ENCODE measurements at places on chromosomes 1 and 21. TPM values are rescaled to one million over a fixed set of nuclear protein-coding genes. Genes with fewer than 3 reads are reported as not detected.

SEMA4A gene
- 0.75 TPM for total RNA-seq

MEX3A gene
- 0.41 TPM for total RNA-seq

NKAIN1 gene
- 0.14 TPM for total RNA-seq

ANKRD65 gene
- 1.0 TPM for total RNA-seq

FCGR1A gene
- total RNA-seq: 2.3 TPM

CD101 gene
- total RNA-seq: 0.86 TPM

ADAM30 gene
- total RNA-seq: not detected

NTNG1 gene
- not detected for total RNA-seq

SYCP1 gene
- total RNA-seq: not detected

DNA sequence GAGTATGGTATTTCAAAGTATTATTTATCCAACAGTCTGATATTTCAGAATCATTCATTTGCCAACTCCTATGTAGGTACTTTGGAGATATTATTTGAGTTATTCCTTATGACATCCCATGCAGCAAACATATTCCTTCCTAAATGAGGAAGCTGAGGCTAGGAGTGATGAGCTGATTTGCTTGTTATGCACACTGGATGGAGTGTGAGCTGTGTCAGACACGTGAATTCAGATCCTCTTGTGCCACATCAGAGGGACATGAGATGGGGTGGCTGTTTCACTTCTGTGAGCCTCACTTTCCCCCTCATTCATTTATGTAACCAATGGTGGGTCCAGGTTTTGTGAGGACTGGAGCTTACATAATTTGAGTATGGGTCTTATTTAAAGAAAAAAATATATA, 215.9 kb downstream of the DISC1 start:
- no peak for DNase-seq

GRCh38 chr21:25639551-25640201, 618 bp downstream of the JAM2 start:
- peak; percentile 63 for DNase-seq

- no peak for DNase-seq
These were observed 30.7 kb downstream of the RPAP2 start for GRCh38 chr1:92329347-92330129.

DNA sequence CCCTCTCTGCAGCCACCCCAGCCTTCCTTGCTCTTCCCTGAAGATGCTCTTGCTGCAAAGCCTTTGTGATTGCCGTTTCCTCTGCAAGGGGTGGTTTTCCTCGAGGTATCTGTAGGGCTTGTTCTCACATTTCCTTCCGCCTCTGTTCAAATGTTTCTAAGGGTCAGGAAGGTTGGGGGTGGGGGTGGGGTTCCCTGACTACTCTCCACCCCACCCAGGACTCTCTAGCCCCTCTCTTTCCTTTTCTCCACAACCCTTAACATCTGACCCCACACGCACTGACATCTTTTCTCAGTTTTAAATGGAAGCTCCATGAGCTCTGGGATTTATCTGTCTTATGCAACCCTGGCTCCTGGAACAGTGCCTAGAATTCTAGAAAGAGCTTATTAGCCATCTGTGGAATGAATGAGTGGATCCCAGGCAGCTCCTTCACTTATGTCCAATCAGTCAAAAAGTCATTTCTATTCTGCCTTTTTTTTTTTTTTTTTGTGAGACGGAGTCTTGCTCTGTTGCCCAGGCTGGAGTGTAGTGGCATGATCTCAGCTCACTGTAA, 27.3 kb upstream of the ZNF362 start:
- DNase-seq: peak; percentile 57

- DNase-seq: no peak
These were observed 24.9 kb upstream of the MAP1LC3C start for GRCh38 chr1:242023805-242024204.

DNA sequence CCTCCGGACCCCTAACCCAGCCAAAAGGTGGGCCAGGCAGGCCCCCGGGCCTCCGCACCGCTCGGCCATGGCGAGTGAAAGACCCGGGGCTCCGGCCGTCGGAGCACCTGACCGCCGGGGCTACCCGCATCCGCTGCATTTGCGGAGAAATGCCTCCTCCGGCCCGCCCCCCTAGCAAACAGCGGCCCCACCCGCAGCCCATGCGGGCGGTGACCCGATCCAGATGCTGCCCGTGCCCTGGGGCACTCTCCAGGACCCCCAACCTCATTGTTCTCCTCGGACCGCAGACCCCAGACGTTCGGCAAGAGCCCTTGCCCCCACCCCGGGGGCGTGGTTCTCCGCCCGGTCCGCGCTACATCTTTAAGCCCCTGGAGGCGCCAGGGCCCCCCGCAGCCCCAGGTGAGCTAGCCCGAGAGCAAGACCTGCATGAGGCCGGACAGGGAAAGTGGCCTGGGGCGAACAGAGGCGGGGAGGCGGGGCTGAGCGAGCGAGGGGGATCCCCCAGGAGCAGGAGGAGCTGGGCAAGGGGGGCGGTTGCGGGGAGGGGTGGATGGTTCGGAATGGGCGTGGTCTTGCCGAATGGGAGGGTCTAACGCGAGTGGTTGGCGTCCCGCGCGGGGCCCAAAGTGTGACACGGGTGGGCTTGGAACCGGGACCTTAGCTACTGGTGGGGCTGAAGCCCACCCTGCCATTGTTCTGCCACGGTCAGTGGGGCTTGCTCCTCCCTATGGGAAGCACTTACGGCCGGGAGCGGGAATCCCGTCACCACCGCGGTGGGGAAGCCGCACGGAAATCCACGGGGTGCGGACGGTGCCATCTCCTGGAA, 6.3 kb upstream of the CRYBG2 start:
- no peak for DNase-seq

DNA sequence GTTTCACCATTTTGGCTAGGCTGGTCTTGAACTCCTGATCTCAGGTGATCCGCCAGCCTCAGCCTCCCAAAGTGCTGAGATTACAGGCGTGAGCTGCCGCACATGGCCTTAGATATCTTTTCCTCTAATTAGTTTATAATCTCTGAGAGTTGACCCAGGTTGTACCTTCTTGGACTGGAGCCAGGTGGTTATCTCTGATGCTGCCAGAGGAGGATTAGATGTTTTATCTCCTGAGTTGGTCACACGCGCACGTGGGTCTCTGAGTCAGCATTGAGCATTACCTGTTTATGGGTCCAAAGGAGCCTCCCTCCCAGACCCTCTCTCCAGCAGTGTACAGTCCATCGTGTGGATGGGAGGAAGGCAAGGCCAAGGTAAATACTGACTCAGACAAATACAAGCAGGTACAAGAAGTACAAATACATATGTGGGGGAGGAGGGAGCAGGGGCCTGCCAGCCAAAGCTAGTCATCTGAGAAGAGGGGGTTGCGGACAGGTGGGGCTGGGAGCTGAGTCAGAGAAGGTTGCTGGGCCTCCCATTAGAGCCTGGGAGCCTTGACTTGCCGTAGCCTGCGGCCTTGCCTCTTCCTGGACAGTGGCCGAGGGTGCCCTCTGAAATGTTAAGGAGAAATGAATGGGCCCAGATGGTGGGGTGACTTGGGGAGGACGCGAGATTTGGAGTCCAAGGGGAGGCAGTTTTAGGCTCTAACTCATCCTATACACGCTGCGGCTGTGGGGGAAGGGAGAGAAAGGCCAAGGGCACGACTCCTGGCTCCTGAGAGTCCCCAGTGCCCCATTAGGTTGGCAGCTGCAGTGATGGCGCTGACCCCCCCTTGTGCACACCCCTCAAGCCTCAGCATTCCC, 13.1 kb downstream of the IL6R start:
- no peak for DNase-seq

GRCh38 chr1:51296383-51297357, 33.7 kb downstream of the TTC39A start:
- peak; percentile 90 for DNase-seq

DNA sequence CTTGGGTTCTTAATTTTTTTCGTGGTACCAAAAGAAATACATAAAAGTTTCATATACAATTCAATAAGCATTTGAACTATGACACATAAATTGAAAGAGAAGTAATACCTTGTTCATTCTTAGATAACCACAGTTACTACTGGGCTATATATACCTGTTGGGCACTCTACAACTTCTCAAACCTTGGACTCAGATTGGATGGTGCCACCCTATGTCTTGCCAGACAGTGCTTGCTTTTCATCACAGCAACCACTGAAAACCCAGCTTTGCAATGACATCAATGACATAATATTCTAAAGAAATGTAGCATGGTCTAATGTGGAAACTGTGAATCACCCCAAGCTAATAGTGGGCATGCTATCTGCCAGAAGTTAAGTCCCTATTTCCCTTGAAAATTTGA, 62.8 kb upstream of the DPH5 start:
- DNase-seq: no peak

DNA sequence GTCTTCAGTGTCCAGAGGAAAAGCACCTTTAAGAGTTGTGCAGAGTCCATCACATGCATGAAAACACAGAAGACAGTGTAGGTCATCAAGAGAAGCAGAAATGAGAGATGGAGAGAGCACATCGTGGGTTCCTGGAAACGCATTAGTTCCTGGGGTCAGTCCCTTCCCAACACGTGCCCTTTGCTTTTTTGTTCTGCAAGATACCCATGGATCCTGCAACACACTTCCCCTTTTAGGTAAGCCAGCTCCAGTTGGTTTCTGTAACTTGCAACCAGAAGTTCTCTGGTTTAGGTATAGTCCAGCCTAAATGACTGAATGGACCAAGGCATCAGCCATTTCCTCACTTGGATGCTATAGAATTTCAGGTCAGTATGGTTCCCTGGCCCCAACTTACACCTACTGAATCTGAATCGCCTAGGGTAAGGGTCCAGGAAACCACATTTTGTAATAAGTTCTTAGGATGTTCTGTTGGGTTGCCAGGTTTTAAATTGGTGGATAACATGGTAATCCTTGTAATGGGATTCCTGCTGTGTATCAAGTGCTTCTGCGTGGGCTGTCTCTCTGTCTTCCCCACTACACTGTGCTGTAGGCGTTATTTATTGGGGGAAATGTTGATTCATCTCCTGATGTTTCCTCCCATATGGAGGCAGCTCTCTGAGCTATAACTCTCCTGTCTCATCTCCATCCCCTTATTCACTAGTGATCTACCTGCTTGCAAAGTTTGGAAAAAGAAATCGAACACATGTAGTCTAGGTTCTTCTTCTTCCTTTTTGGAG, 230.6 kb downstream of the TNR start:
- DNase-seq: no peak

DNA sequence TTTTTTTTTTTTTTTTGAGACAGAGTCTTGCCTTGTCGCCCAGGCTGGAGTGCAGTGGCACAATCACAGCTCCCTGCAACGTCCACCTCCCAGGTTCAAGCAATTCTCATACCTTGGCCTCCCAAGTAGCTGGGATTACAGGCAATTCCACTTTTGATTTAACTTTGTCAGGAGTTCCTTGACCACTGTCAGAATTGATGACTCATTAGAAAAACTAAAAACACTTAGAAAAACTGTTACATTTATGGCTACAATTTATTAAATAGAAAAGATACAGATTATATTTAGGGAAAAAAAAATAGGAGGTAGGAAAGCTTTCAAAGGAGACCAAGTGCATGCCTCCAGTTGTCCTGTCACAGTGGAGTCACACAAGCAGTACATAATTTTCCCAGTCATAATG, 20.0 kb downstream of the ZNF678 start:
- no peak for DNase-seq

DNA sequence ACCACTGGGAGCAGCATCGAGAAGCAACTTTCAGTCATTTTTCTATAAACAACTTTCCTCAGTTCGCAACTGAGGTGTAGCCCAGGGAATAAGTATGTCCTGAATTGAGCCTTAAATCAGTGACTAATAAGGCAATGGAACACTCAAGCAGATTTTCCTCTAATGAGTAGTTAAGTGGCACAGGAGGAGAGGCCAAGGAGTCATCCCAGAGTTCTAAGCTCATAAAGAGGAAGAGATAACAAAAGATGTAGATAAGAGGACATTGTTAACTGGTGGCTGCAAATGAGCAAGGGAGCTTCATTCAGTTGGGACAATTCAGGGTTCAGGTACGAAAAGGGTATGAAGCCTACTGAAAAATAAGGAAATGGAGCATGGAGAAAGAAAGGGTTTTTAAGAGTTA, 64.5 kb downstream of the LRRC40 start:
- no peak for DNase-seq

DNA sequence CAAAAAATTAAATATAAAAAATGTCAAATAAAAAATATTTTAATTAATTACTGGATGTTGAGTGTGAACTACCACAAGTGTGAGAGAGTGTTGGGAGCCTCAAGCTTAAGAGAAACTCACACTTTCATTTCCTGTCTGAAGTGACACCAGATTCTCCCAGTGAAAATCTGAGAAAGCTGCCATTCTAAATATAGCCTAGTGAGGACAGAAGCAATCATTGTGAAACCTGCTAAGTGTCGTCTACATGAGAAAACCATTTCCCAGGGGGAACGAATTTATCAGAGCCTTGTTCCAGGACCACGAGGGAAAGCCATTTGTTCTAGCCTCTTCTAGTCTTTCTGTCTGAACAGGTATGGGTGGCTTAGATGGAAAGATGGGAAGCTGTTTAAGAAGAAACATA, 329.3 kb upstream of the PRMT6 start:
- no peak for DNase-seq

Measured in heart left ventricle (tissue), 16 donors.